ENCODE measurements at places on chromosomes 11 and 22.

DNA sequence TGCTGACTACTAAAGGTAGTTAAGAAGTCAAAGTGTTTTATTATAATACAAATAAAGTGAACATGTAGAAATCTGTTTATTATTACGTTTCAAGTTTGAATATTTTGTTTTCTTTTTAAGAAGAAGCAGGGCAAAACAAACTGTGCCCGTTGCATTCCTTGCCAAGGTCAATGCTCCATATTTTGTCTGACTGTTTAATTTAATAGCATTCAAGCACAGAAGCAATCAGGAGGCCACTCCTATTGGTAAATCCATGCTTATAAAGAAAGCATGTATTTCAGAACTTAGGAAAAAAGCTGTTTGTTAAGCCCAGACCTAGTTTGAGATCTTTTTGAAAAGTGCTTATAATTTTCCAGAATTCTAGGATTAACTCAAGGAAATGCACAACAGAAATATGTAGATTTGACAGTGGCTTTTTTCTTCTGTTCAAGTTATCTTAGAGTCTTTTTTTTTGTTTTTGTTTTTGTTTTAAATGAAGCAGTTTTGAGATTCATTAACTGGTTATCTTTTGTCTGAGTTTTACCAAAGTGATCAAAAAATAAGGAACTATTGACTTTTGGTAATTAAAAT is 51.7 kb downstream of the ARHGAP42 start:
- no peak for DNase-seq

- DNase-seq, result no peak
Observed at GRCh38 chr22:43270314-43270908, 72.8 kb downstream of the SCUBE1 start.

GRCh38 chr22:22902247-22903001 is 14.8 kb downstream of the IGLL5 start:
- DNase-seq, result no peak

- no peak for DNase-seq
Observed at GRCh38 chr11:109934151-109934550, 159.0 kb upstream of the ZC3H12C start.

DNA sequence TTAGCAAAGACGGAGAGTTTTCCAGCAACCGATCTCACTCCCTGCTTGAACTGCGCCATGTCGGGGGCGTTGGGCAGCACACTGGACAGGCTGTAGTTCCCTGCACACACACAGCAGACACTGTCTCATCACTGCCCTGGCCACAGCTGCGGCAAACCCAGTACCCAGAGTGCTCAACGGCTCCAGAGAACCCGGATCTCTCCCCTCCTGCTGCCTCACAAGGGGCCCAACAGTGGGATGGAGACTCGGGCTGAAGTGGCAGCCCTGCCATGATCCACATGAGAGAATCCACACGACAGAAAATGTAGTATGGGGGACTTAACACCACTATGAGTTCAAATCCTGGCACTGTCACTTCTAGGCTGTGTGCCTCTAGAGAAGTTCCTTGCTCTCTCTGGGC is 58.0 kb downstream of the ARFGAP3 start:
- no peak for DNase-seq

- DNase-seq, result no peak
Observed at GRCh38 chr22:21000207-21000986, 1.5 kb downstream of the THAP7 start.
